ENCODE measurements at places on chromosomes 4 and X.

GRCh38 chr4:112277220-112277619 lies 8.5 kb downstream of the TIFA start:
- no peak for DNase-seq

DNA sequence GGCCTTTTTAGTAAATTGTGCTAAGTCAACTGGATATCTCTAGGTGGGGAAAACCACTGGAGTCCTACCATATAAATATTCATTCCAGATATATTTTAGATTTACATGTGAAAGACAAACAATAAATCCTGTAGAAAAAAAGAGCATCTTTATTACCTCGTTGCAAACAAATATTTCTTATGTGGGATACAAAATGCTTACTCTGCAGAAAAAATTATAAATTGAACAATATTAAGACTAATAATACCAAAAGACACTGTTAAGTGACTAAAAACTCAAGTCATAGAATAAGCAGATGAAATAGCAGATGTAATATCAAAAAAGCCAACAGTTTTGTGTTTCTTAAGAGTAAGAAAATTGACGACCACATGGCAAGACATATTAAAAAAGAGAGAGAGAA lies 43.8 kb downstream of the SULT1B1 start:
- DNase-seq = no peak

DNA sequence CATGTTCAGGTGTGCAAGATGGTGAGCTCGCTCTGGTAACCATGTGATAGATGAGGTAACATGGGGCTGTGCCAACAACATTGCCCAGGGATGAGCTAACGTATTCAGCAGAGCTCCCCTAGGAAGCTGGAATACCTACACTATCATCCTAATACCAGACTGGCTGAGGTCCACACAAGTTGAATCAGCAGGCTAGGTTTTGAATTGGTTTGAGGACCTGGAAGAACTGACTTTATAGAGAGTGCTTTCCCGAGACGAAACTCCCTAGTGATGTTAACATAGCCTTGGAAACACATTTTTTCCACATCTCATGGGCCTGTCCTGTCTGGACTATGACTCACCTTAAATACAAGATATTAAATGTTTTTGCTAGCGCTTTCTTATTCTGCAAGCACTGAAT lies 56.7 kb downstream of the IGFBP7 start:
- no peak for DNase-seq

DNA sequence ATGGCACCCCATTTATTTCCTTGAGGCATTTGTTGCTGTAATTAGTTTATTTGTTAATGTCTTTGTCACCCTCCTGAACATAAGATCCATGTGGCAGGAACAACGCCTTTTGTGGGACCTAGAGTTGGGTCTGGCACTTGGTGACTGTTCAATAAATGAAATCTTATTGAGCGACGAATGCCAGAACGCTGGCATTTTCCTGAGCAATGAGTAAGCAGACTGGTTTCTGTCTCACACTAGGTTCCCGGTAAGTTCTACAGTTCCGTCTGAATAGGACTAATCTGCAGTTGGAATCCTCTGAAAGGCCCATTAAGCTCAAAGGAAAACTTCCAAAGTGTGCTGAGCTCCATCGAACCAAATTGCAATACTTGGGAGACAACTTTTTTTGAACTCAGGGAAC lies 49.2 kb downstream of the GATB start:
- no peak for DNase-seq

All from hepatic stellate cell (primary cell).